Renal cortical epithelial cell (primary cell): ENCODE measurements at places on chromosomes 1 and 21.

DNA sequence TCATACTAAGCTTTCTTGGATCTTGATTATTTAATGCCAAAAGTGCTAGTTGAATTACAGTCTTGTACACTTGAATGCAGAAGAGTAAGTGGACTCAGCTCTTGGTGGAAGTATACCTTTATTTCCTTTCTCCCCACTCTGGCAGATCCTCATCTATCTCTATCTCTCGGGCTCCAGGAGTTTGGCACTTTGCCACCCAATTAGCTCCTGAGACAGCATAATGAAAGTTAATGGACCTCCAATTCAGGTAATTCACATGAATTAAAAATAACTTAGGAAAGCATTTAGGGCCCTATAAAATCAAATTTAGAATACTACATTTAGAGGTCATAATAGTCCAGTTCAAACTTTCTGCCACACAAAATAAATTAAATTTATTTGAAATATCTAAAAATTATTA is 67.4 kb downstream of the OLFM3 start:
- DNase-seq: no peak

DNA sequence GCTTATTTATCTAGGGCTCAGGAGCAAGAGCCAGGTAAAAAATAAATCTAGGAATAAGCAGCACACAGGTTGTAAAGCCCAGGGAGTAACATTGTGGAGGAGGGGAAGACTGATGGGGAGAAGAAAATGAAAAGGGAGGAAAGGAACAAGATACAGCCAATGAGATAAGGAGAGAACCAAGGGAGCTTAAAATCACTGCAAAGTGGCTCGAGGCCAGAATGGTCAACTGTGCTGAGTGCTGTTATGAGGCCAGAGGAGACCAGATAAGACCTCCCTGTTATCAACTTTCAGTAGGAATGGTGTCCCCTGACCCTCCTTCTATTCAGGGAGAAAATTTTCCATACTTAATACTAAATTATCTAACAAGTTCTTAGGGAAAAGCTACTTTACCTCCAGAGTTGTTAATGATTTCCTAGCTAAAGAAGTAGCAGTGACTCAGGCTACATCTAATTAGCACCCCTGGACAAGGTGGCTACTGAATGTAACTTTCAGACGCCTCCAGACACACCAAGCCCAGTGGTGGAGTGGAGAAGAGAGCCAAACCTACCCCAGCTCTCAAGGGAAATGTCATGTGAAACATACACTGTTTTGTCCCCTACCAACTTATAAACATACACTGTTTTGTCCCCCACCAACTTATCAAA is 25.5 kb downstream of the ENAH start:
- peak; percentile 86 for DNase-seq

- no peak for DNase-seq
Observed at GRCh38 chr1:110477967-110478640, 27.2 kb downstream of the PROK1 start.

- DNase-seq: peak; percentile 93
Observed at GRCh38 chr1:172343240-172344160, 77.0 kb upstream of the C1orf105 start.

DNA sequence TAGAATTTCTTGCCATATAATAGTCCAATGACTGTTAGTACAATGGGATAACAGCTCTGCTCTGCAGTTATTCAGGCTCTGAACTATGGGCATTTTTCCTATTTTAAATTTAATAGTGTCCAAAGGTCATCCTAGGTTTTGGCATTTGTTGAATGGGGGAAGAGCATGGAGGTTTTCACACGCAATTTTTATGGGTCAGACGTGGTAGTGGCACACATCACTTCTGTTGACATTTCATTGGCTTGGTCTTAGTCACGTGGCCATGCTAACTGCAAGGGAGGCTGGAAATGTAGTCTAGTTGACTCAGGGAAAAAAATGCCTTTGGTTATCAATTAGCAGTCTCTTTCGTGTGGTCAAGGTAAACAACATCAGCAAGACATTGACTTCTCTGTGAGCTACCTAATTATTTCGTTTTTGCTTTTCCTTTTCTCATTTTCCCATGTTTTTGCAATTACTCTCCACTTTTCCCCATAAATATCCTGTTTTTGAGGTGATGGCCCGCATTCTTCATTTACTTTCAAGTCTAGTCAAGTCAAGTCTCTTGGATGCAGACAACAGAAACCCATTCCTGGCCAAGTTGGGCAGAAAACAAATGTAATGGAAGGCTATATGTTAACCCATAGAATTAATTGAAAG is 82.8 kb downstream of the DYRK1A start:
- no peak for DNase-seq
